Stimulated activated CD8-positive, alpha-beta memory T cell treated with anti-CD3 and anti-CD28 coated beads, Interleukin-15, amount 100 ng/mL, for 4 hours (primary cell): ENCODE measurements at places on chromosomes 1 and 21.

DNA sequence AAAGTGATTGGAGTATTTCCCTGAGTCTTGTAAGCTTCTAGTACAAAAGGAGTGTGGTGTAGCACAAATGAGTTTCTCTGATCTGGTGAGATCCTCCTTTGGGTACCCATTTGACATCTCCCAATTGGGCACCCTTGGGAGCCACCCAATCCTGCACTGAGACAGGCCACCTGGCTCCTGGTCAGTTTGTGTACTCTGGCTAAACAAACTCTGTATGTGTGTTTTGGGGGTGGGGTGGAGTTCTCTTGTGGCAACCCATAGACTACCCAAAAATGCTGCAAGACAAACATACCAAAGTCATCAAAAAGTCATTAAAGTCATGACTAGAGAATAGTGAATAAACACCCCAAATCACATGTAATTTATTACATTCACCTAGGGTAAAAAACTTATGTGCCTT lies 8.4 kb upstream of the HIVEP3 start:
- no peak for DNase-seq

DNA sequence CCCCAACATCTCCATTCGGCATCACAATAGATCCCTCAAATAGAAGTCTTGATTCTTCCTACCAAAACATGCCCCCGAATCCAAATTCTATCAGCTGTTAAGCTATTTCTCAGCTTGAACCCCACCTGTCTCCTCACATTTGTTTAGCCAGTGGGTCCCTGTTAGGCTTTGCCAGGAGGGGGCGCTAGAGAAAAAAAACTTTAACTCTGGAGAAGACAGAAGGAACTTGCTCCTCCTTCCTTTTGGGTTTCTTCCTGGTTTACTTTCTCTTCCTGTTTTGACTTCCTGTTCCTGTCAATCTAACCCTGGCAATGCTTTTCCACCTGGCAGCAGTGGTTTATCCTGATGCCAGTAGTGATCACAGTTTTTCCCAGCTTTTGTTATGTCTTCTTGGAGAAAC lies 95.6 kb upstream of the KCNK1 start:
- no peak for DNase-seq

- peak; percentile 2 for DNase-seq
These were observed 6.6 kb upstream of the PEX19 start for GRCh38 chr1:160291248-160292220.

DNA sequence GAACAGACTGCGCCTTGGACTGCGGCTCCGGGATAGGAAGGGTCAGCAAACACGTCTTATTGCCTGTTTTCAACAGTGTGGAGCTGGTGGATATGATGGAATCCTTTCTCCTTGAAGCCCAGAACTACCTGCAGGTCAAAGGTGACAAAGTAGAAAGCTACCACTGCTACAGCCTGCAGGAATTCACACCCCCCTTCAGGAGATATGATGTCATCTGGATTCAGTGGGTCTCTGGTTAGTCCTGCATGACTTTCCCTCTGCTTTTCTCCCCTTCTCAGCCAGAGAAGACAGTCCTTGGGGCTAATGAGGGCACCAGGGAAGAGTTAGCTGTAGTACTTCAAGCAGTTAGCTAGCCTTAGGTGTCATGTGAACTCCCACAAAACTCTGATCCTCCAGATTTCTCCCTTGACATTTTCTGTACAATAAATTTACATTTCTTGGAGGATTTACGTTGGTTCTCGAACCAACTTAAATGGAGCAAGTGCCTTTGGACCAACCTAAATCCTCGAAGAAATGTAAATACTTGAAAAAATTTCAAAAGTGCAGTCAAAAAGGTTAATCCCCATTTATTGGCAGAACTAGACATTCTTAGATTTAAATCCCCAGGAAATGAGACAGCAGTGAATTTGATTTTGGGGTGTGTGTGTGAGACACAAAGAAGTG lies 20.9 kb downstream of the NTMT2 start:
- DNase-seq: no peak

DNA sequence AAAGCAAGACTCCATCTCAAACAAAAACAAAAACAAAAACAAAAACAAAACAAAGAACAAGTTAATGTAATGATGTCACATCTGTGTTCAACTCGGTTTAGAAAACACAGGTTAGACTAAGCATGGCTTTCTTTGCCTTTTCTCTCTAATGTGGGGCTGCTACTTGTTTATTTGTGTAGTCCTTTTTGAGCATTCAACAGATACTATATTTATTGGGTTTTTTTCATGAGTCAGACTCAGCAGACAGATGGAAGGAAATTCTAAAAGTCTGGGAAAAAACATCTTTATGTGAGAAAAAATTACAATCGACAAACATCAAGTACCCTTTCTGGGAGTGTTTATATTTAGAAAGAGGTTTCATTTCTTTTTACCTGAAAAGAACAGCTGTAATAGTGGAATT lies 22.3 kb upstream of the OTUD3 start:
- no peak for DNase-seq

DNA sequence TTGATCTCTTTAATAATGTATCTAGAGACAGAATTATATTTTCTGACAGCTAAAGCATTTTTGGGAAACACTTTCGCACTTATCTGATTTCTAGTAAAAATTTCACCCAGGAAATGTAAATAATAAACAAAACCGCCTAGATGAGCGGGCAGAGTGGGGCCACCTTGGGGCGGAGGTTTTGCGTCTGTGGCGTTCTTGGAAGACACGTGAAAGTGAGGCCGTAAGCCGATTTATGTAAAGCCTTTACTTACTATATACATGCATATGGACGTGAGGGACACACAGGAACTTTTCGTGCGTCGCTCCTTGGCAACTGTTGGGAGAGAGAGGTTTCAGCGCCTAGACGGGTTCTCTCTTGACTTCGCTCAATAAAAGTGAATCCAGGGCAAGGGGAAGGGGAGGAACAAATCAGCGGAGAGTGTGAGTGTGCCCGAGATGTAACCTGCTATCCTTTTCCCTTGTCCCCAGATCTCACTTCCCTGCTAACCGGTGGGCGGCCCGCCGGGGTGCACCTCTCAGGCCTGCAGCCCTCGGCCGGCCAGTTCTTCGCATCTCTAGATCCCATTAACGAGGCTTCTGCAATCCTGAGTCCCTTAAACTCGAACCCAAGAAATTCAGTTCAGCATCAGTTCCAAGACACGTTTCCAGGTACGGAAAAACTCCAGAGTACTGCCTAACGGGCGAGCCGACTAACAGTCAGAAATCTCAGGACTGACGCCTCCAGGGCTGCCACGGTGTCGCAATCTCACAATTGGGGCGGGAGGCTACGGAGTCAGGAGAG lies 1.7 kb downstream of the HLX start:
- DNase-seq: no peak

DNA sequence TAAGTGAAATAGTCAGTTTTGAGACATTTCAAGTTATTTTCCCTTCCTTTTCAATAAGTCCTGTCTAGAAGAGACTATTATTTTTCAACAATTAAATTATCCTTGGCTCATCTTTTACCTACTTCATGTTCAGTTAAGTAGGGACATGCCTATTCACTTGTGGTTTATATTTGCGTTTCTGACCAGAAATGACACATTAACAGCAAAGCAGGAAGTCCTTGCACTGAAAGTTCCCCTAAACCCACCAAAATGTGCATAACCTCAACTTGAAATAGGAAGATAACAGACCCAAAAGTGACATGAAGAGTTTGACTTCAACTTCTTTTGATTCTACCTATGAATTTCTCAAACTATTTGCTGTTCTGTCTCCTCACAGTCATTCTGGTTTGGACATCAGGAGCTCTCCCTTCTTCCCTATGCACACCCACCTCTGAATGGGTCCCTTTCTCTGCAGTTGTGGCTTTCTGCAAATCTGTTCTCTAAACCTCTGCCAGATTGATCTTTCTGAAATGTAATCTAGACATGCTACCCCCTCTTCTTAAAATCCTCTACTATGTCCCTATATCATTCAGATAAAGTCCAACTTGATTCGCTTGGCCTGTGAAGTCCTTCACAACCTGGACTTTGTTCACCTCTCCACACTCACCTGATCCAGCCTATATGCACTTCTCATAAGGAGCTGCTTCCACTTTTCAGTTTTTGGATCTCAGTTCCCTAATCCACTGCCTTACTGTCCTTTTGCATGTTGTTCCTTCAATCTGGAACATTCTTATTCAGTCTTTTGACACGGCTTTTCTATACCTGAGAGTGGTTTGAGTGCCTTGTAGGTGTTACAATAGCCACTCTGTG lies 661.5 kb upstream of the ADGRL4 start:
- no peak for DNase-seq

GRCh38 chr1:168725060-168725459 lies 3.9 kb downstream of the DPT start:
- DNase-seq: no peak

GRCh38 chr1:147243228-147243685 lies 773 bp downstream of the CHD1L start:
- DNase-seq: no peak

DNA sequence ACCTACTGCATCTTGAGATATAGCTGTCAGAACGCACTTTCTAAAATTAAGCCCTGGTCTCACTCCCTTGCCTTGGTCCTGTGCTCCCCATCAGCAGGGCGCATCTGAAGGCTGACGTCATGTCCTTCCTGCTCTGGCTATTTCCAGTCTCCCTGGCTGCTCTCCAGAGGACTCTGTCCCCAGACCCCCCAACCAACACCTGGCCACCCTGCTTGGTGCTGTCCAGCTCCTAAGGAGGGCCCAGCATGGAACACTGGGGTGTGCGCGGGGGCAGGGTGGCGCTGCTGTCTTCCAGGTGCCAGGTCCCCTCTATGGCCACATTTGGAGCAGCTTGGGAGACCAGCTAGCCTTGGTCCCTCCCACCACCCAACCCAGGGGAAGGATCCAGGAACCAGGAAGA lies 8.3 kb downstream of the TNNT2 start:
- DNase-seq: no peak

DNA sequence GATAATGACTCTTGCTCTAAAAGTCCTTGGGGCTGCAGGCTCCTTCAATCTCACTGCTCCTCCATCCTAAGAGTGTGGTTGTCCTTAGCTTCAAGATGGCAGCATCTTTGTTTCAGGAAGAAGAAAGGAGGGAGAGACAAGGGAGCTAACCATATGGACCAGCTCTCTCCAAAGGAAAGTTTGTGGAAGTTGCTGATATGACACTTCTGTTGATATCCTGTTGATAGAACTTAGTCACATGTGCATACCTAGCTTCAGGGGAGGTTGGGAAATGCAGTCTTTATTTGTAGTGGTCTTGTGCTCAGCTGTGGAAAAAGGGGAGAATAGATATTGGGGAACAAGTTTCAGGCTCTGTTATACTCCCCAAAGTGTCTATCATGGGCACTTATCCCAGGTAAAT lies 186.9 kb downstream of the GIPC2 start:
- DNase-seq: no peak

DNA sequence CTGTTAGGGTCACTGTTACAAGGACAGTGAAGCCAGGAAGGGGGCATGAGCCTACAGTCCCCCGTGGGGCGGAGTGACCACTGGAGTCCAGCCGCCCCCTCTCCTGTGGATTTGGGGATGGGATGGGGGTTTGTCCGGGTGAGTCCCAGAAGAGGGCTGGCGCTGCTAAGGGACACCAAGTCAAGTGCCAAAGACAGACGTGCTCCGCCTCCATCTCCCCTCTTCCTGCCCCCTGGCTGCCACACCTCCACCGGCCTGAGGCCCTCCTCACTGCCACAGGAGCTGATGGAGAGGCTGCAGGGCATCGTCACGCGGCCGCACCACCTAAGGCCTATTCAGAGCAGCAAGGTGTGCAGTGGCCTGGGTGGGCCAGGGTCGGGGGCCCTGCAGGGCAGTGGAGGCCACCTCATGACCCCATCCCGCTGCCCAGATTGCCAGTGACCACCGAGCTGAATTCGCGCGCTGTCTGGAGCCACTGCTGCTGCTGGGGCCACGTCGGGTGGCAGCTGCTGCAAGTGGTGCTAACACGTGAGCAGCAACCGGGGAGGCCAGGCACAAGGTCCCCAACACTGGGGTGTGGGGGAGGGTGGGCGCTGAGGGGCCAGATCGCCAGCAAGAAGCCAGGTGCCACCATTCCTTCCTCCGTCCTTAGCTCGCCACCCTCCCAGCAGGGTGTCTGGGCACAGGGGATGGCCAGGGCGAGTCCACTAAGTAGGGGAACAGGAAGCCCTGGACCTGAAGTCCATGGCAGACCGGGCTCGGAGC lies 4.9 kb downstream of the RNF207 start:
- no peak for DNase-seq

GRCh38 chr1:231557898-231558707 lies 29.6 kb downstream of the TSNAX start:
- no peak for DNase-seq

DNA sequence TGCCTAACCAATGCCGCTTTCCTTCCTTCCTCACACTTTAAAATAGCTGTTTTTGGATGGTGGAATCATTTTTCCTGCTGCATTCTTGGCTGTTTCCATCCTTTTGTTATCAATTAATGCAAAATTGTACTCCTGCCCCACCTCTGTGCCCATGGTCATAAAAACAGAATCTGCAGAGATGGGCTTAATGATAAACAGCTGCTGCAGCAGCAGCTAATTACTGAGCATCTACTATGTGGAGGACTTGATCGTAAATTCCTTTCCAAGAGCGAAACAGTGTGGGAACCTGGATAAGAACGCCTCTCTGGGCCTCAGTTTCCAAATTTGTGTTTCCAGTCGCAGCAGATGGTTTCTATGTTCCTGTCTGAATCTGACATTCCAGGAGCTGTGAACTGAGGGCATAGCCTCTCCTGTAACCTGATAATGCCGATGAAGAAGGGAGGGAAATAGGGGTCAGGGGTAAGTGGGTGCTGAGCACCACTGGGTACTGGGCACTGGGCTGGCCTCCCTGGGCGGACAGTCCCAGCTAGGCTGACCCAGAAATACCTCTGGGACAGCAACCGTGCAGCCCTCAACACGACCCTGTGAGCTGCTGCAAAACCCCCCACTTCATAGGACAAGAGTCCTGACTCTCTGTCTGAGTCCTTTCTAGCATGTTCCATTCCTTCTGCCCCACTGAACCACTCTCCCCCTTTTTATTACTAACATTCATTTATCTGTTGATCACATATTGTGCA lies 121.7 kb downstream of the DMRTB1 start:
- no peak for DNase-seq

DNA sequence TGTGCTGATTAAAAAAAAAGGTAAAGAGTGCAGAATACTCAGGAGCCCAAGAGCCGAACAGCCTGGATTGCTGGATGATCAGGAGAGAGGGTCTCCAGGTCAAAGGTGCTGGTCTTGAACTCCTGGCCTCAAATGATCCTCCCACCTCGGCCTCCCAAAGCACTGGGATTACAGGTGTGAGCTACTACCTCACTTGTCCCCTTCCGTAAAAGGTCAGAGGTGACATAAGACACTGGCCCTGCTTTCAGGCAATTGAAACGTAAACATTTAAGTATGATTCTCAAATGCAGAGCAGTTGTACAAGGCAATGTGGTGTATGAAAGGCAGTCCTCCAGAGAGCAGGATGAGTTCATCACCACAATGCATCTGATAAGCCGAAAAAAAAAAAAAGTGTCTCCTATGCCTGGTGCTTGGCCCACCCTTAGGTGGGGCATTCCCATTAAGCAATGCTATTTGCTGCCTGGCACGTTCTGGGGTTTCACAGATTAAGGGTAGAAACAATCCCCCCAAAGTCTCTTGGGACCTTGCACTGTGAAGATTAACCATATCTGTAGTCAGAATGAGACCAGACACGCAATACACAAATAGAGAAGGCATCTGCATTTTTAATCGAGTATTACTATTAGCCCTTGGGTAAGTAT lies 47.7 kb downstream of the PARP1 start:
- DNase-seq: no peak
